ENCODE measurements at places on chromosomes 5 and 9.

- peaks cover 10% of the 10 kb centered on the region for H3K27me3 ChIP-seq
- no peak for DNase-seq
- H3K27ac ChIP-seq, result no peak overlapping the region
- no peaks in the 10 kb centered on the region for H3K36me3 ChIP-seq
- H3K4me3 ChIP-seq, result no peak overlapping the region
These were observed 27.7 kb downstream of the LHX6 start for GRCh38 chr9:122200960-122201595.

GRCh38 chr5:55471468-55471867 is 63.3 kb downstream of the PLPP1 start:
- no peak for DNase-seq
- no peak overlapping the region for H3K4me3 ChIP-seq
- H3K27me3 ChIP-seq, result no peaks in the 10 kb centered on the region
- H3K27ac ChIP-seq, result no peak overlapping the region
- peaks cover 14% of the 10 kb centered on the region for H3K4me1 ChIP-seq
- peaks cover 14% of the 10 kb centered on the region for H3K36me3 ChIP-seq

- no peak for DNase-seq
- H3K4me3 ChIP-seq, result no peak overlapping the region
- H3K4me1 ChIP-seq, result no peaks in the 10 kb centered on the region
- no peak overlapping the region for H3K27ac ChIP-seq
- no peaks in the 10 kb centered on the region for H3K36me3 ChIP-seq
- H3K27me3 ChIP-seq, result peaks cover 4% of the 10 kb centered on the region
These were observed 67.6 kb upstream of the LHFPL2 start for GRCh38 chr5:78716206-78716605.

- peaks cover 4% of the 10 kb centered on the region for H3K27me3 ChIP-seq
- no peak overlapping the region for H3K27ac ChIP-seq
- no peak for DNase-seq
- peaks cover 3% of the 10 kb centered on the region for H3K36me3 ChIP-seq
These were observed 58.7 kb upstream of the ANKRD55 start for GRCh38 chr5:56291661-56292374.

DNA sequence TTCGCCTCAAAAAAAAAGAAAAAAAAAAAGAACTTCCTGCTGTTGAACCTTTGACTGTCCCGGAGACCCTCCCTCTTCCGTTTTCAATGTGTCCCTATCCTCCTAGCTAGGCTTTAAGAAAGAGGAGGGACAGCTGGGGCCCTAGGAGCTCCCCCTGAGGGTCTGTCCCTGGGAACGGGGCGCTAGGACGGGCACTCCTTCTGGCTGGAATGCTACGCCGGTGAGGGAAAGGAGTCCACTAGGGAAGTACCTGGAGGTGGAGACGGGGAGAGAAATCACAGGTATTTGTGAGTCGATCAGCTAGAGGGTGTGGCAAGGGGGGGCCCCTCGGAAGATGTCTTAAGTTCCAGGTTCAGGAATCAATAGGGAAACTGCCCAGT is 4.6 kb downstream of the SIT1 start:
- peak overlapping the region; percentile 97 for H3K4me3 ChIP-seq
- DNase-seq, result no peak
- peaks cover 52% of the 10 kb centered on the region for H3K36me3 ChIP-seq
- H3K27ac ChIP-seq, result peak overlapping the region; percentile 92

DNA sequence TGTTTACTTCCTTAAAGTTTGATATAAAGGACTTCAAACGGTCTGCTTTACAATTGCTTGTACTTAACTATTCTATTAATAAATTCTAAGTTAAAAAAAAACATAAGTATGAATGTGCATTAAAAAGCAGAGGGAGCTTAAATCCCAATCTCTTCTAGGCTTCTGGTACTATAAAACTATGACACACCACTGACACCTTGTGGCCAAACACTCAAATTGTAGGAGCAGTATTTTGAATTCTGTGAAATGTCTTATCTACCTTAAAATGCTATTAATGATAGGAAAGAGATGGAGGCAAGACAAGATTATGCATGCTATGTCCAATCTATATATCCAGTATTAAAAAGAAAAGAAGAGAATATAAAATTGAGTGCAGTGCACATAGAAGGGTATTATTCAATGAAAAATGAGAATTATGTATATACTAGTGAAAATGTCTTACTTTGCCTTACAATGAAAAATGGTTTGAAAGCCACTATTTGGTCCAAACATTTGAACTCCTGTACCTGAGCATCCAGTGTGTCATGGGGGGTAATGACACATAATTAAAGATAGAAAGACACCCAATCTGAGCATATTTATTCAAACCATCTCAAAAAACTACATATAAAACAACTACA is 87.6 kb downstream of the ERP44 start:
- no peak overlapping the region for H3K27ac ChIP-seq
- no peak overlapping the region for H3K4me3 ChIP-seq
- no peaks in the 10 kb centered on the region for H3K4me1 ChIP-seq
- H3K27me3 ChIP-seq, result no peaks in the 10 kb centered on the region
- H3K36me3 ChIP-seq, result peaks cover 13% of the 10 kb centered on the region

- no peaks in the 10 kb centered on the region for H3K4me1 ChIP-seq
- H3K36me3 ChIP-seq, result no peaks in the 10 kb centered on the region
- no peak overlapping the region for H3K27ac ChIP-seq
- H3K27me3 ChIP-seq, result peaks cover 43% of the 10 kb centered on the region
- H3K4me3 ChIP-seq, result no peak overlapping the region
These were observed 163.1 kb downstream of the PAX5 start for GRCh38 chr9:36870960-36871359.

- no peak overlapping the region for H3K4me3 ChIP-seq
- no peaks in the 10 kb centered on the region for H3K4me1 ChIP-seq
These were observed 355.9 kb upstream of the TLE4 start for GRCh38 chr9:79215821-79216220.

DNA sequence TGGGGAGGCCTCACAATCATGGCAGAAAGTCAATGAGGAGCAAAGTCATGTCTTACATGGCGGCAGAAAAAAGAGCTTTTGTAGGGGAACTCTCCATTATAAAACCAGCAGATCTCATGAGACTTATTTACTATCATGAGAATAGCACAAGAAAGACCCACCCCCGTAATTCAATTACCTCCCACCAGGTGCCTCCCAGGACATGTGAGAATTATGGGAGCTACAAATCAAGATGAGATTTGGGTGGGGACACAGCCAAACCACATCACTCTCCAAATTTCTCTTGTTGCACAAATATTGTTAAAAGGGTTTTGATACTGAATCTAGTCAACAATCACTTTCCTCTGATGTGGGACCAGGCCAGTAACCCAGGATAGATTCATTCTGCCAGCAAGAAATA is 1176.1 kb downstream of the CDH9 start:
- H3K36me3 ChIP-seq, result no peaks in the 10 kb centered on the region
- H3K4me3 ChIP-seq, result no peak overlapping the region
- no peak for DNase-seq
- no peak overlapping the region for H3K27ac ChIP-seq
- no peaks in the 10 kb centered on the region for H3K27me3 ChIP-seq

GRCh38 chr9:20805766-20806165 is 121.7 kb downstream of the FOCAD start:
- H3K27me3 ChIP-seq, result no peaks in the 10 kb centered on the region
- H3K4me1 ChIP-seq, result no peaks in the 10 kb centered on the region
- no peak for DNase-seq
- no peaks in the 10 kb centered on the region for H3K36me3 ChIP-seq
- H3K4me3 ChIP-seq, result no peak overlapping the region

GRCh38 chr5:652773-653350 is 40.3 kb downstream of the TPPP start:
- no peak overlapping the region for H3K27ac ChIP-seq
- no peaks in the 10 kb centered on the region for H3K4me1 ChIP-seq
- H3K27me3 ChIP-seq, result no peaks in the 10 kb centered on the region
- no peak overlapping the region for H3K4me3 ChIP-seq
- peaks cover 18% of the 10 kb centered on the region for H3K36me3 ChIP-seq

GRCh38 chr9:135960411-135961276 is 529 bp downstream of the UBAC1 start:
- H3K36me3 ChIP-seq, result no peaks in the 10 kb centered on the region
- peak overlapping the region; percentile 74 for H3K27ac ChIP-seq
- peak overlapping the region; percentile 86 for H3K4me3 ChIP-seq
- H3K27me3 ChIP-seq, result peaks cover 42% of the 10 kb centered on the region
- H3K4me1 ChIP-seq, result peaks cover 27% of the 10 kb centered on the region

DNA sequence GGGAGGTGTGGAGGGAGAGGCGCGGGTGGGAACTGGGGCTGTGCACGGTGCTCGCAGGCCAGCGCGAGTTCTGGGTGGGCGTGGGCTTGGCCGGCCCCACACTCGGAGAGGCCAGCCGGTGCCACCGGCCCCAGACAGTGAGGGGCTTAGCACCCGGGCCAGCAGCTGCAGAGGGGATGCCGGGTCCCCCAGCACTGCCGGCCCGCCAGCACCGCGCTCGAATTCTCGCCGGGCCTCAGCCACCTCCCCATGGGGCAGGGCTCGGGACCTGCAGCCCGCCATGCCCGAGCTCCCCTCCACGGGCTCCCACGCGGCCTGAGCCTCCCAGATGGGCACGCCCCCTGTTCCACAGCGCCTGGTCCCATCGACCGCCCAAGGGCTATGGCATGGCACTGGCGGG is 104.6 kb downstream of the GLIS3 start:
- H3K36me3 ChIP-seq, result peaks cover 4% of the 10 kb centered on the region
- H3K4me1 ChIP-seq, result no peaks in the 10 kb centered on the region
- no peak overlapping the region for H3K27ac ChIP-seq

- H3K27me3 ChIP-seq, result peaks cover 18% of the 10 kb centered on the region
- DNase-seq, result no peak
- no peak overlapping the region for H3K4me3 ChIP-seq
- no peaks in the 10 kb centered on the region for H3K4me1 ChIP-seq
- no peak overlapping the region for H3K27ac ChIP-seq
These were observed 64.3 kb downstream of the FEM1C start for GRCh38 chr5:115480271-115480670.

- H3K27ac ChIP-seq, result no peak overlapping the region
- H3K27me3 ChIP-seq, result peaks cover 1% of the 10 kb centered on the region
- peaks cover 4% of the 10 kb centered on the region for H3K4me1 ChIP-seq
- no peak for DNase-seq
- no peaks in the 10 kb centered on the region for H3K36me3 ChIP-seq
These were observed 15.7 kb upstream of the FNIP1 start for GRCh38 chr5:131812371-131813160.

DNA sequence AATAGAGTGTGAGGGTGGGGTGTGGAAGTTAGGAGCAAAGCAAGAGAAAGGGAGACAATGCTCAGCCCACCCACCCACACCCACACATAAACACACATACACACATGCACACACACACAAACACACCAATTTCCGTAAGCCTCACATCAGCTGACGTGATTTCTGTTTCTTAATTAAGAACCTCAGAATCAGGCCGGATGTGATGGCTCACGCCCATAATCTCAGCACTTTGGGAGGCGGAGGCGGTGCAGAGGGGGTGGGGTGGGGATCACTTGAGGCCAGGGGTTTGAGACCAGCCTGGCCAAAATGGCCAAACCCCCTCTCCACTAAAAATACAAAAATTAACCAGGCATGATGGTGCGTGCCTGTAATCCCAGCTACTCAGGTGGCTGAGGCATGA is 26.4 kb upstream of the PIK3R1 start:
- H3K27ac ChIP-seq, result no peak overlapping the region
- no peaks in the 10 kb centered on the region for H3K36me3 ChIP-seq
- no peak overlapping the region for H3K4me3 ChIP-seq
- no peak for DNase-seq
- H3K4me1 ChIP-seq, result no peaks in the 10 kb centered on the region

GRCh38 chr5:150503977-150504620 is 3.8 kb upstream of the NDST1 start:
- H3K4me3 ChIP-seq, result no peak overlapping the region
- H3K36me3 ChIP-seq, result no peaks in the 10 kb centered on the region
- peaks cover 14% of the 10 kb centered on the region for H3K27me3 ChIP-seq

DNA sequence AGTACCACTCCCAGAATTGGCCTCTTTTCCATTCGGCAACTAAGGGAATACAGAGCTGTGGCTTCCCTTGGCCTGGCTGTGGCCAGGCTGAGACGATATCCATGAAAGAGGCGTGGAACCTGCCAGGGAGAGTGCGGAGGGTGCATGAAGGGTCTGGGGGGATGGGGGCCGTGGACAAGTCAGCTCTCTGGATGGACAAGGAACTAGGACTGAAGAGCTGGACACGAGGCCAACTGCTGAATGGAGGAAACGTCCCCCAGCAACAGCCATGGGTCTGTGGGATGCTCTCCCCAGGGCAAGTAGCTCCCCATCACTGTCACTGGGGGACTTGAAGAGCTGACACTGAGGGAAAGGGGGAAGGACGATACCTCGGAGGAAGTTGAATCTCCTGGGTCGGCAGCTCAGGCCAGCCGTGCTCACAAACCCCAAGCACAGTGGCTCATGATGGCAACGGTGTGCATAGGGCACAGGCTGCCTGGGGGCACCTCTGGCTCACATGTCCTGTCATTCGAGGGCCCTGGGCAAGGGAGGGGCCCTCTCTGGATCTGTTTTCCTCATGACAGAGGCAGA is 4.1 kb upstream of the OLFM1 start:
- DNase-seq, result no peak
- H3K4me1 ChIP-seq, result peaks cover 4% of the 10 kb centered on the region
- no peak overlapping the region for H3K4me3 ChIP-seq
- no peaks in the 10 kb centered on the region for H3K36me3 ChIP-seq
- no peak overlapping the region for H3K27ac ChIP-seq
- peaks cover 38% of the 10 kb centered on the region for H3K27me3 ChIP-seq

DNA sequence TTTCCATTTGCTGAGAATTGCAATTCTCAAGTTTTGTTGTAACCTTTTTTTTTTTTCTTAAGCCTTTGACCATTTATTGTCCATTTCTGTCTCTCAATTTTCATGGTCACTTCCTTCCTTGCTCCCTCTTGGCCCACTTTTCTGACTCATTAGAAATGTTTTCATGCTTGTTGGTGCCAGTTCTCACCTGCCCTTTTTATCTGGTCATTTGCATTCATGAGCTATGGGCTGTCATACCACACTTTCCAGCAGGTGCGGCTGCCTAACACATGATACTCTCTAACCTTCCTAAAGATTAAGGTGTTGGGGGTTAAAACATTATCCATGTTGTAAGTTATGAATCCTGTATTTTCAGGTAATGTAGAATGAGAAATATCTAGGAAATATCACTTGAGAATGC is 150.5 kb upstream of the TLX3 start:
- no peaks in the 10 kb centered on the region for H3K4me1 ChIP-seq
- DNase-seq, result no peak
- no peak overlapping the region for H3K4me3 ChIP-seq
- H3K36me3 ChIP-seq, result no peaks in the 10 kb centered on the region

- H3K4me1 ChIP-seq, result peaks cover 78% of the 10 kb centered on the region
- H3K27ac ChIP-seq, result peak overlapping the region; percentile 93
- peak overlapping the region; percentile 70 for H3K4me3 ChIP-seq
- no peak for DNase-seq
- peaks cover 5% of the 10 kb centered on the region for H3K27me3 ChIP-seq
These were observed 104.5 kb upstream of the CHD1 start for GRCh38 chr5:99033014-99033900.

DNA sequence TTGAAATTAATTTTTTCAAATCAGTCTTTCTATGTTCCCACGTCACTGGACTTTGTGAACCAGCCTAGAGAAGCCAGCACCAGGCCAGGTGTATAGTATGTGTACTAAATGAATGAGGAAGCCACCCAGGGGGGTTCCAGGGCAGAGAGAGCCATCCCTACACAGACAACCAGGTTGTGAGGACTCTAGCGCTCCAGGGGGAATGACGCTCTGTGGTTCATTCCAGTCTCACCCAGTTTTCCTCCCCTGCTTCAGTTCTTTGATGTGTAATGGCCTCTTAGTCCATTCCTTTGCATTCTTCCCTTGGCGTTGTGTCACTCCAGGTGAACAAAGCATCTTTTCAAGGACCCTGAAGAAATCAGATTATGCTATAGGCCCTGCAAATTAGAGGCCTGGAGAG is 330.6 kb downstream of the NSG2 start:
- H3K4me3 ChIP-seq, result no peak overlapping the region
- no peak for DNase-seq
- H3K27ac ChIP-seq, result no peak overlapping the region
- H3K36me3 ChIP-seq, result no peaks in the 10 kb centered on the region
- peaks cover 1% of the 10 kb centered on the region for H3K27me3 ChIP-seq
